ENCODE measurements at places on chromosomes 5 and 9.

DNA sequence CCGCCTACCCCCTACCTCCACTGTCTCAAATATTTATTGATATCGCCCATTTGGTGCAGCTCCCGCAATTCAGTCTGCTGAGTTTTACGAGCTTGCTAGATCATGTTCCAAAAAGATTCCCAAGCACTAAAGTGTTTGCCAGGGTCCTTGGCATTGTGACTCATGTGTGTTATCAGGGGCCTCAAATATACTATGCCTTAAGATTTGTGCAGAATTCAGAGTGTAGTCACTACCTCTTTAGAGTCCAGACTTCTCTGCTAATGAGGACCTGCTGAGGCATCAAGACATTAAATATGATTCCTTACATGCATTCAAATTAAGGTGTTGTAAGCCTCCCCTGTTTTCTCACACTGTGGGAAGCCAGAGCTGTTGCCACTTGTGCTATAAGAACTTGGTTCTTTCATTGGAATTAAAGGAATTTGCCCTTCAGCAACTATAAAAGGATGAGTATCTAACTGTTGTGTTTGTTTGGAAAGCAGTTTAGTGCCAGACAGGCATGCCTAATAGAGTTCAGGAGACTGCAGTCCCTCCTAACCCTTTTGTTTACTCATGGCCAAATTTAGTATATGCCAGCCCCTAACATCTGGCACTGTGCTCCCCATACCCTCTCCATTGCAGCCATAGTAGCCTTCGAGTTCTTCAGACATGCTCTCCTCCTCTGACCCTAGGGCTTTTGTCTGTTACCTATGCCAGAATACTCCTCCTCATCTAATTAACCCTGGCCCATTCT lies 316.4 kb downstream of the NR3C1 start:
- DNase-seq: no peak

DNA sequence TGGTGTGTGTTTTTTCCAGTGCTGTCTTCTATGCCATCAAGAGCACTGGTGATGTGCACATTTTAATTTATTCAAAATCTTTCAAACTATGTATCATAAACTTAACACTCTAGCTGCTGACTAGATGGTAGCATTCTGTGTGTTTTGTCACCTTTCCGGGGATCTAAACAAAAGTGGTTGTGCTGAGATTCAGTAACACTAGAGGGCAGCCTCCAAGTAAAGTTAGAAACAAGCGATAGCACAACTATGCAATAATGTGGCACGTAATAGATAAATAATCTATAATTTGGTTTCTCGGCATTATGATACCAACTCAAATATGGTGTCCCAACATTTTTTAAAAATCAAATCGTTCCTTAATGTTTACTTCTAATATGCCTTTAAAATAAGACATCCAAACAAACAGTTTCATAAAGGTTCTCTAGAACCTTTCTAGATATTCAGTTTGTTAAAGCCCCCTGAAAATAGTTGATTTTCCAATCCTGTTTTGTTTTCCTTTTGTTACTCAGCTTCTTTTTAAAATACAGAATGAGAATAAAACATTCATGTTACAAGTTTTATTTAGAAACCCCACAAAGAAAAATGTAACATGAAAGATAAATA lies 16.9 kb downstream of the SEMA6A start:
- no peak for DNase-seq

GRCh38 chr5:5480481-5481111 lies 58.1 kb downstream of the ICE1 start:
- DNase-seq: no peak

DNA sequence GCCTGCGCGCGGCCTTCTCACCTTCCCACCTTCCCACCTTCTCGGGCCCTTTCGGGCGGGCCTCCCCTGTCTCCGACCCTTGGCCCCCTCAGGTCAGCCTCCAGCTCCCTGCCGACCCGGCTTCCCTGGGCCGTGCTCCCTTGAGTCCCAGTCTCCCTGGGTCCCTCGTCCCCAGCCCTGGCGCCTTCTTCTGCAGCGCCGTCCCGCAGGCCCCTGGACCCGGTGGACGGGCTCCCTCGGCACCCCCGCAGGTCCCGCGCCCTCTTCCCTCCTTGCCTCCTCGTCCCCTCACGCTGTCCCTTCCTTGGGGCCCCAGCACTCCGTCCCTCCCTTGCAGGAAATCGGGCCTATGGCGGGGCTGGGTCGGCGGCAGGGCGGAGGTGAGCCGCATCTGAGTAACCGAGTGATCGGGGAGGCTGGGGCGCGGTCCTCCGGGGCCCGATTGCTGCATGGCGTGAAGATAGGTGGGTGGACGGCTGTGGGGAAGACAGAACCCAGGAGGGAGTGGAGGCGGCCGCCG lies 7.6 kb downstream of the ARPC5L start:
- peak; percentile 32 for DNase-seq

DNA sequence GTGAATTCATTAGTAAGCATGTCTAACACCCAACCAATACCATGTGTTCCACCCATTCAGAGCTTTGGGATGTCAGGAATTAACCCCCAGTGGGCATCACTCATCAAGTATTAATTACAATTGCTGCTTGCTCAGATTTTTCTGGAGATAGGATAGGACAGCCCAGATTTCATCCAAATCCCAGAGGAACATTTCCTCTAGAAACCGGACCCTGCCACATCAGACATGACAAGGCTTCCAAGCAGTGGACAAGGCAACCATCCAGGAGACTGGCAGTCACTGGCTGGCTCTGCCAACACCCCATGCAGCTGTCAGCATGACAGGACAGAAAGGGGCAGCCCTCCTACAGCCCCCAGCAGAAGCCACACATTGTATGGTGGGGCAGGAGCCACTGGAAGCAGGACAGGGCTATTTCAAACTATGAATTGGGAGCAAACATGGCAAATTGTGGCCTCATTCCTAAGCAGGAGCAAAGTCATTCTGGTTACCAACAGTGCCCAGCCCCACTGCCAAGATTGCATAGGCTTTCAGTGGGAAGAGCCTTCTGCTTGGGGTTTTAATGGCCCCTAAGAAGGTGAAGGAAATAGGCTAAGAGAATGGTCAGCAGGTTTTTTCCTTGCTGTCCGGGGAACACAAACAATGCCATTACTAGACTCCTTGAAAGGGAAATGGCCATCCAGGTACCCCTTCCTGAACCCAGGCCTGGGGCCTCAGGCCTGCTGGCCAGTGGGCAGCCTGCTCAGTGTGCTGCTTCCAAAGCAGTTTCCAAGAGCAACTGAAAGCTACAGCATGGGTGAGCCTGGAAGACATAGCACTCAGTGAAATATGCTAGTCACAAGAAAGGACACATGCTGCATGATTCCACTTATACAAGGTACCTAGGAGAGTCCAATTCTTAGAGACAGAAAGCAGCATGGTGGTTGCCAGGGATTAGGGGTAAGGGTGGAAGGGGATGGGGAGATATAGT lies 294.7 kb upstream of the SLC30A5 start:
- no peak for DNase-seq

GRCh38 chr9:13550519-13550918 lies 271.0 kb upstream of the MPDZ start:
- no peak for DNase-seq

- no peak for DNase-seq
These were observed 38.7 kb upstream of the UBAP2 start for GRCh38 chr9:34087370-34087769.

DNA sequence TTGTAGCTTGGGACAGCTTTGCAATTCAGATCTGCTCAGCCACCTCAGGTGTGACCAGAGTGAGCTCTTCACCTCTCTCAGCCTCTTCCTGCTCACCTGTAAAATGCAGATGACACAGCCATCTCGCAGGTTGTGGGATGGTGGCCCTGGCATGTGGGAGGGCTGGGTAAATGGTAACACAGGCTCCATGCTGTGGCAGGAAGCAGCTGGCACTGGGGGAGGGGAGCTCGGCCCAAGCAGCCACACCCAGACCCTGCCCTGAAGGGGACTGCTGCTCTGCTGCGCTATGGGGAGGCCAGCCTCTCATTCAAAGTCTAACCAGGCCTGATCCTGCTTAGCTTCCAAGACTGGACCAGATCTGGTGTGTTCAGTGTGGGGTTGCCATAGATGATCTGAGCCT lies 24.1 kb downstream of the PHF2 start:
- DNase-seq: no peak

GRCh38 chr5:158832096-158832685 lies 267.5 kb downstream of the EBF1 start:
- DNase-seq: no peak

- DNase-seq: no peak
These were observed 25.2 kb downstream of the SKP2 start for GRCh38 chr5:36177154-36177553.

GRCh38 chr5:10085185-10085584 lies 164.5 kb downstream of the ATPSCKMT start:
- DNase-seq: no peak

DNA sequence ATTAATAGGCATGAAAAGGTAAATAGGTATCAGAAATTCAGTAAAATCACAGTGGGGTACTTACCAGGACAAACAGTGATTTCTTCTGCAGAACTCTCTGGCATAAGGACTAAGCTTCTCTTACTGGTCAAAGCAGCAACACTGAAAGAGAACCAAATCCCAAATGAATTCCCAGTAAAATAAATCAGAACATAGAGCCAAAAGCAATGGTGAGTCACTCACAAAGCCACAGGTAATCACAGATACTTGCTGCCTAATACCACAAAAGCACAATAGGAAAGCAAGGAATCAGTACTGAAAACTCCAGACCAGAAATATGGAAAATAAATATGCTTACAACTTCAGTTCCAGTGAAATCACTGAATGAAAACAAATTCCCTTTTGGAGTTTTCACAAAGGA lies 50.7 kb downstream of the UIMC1 start:
- DNase-seq: no peak

DNA sequence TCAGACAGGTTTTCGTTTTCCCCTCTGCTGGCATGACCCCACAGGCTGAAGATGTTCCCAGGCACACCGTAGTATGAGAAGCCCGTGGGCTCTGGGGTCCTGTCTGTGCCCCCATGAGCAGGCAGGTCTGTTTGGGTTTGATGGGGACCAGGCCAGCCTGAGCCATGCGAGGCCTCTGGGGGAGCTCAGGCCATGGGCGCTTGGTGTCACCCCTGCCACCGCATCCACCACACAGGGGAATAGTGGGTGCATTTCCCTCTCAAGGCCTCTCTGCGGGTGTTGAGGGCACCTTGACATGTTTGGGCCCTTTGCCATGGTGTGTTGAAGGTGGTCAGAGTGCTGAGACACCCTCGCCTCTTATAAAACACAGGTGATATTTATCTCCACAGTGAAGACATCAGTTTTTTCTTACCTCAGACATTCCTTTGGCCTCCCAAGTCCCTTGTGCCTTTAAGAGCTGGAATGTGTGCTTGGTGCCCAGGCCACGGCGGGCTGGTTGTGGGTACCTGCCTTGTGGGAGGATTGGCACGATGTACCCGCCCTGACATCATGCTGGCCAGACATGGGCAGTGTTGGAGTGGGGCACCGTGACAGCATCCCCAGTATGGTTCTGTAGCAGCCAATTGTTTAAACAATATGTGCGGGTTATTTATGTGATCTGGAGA lies 68.3 kb downstream of the WNK2 start:
- DNase-seq: no peak

- no peak for DNase-seq
These were observed 55.3 kb downstream of the OR2K2 start for GRCh38 chr9:111274737-111275136.

DNA sequence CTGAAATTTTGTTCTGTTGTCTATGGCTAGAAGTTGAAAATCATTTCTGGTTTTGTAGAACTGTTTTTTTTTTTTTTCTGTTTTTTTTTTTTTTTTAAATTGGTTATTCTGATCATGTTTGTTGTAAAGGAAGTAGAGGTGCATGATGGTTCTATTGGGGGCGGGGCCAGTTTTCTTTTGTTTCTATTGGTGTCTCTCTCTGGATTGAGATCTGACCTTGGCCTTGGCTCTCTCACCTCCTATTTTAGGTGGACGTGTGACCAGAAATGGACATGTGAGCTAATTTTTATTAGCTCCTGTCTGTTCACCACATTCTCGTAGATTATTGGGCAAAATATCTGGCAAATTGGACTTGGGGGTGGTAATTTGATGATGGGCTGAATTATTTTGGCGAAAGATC lies 3.2 kb downstream of the ZNF618 start:
- no peak for DNase-seq

- DNase-seq: no peak
These were observed 49.1 kb upstream of the TEK start for GRCh38 chr9:27059907-27060306.

DNA sequence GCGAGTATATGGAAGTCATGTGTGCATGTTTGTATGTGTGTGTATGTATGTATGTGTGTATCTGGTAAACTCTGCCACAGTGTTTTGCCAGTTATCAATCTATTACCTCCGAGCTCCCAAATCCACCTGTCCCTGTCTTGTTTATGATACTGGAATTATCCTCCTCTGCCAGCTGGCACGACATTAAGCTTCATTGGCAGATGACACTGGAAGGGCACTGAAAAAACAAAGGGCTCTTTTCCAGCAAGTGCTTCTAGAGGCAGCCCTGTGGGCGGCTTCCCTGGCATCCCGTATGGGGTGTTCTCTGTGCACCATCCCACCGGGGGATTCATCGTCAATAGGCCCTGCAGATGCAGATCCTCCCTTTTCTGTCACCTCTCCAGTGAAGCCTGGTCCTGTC lies 221.5 kb downstream of the MSX2 start:
- DNase-seq: no peak

GRCh38 chr9:121783111-121783510 lies 131.7 kb downstream of the DAB2IP start:
- DNase-seq: no peak

DNA sequence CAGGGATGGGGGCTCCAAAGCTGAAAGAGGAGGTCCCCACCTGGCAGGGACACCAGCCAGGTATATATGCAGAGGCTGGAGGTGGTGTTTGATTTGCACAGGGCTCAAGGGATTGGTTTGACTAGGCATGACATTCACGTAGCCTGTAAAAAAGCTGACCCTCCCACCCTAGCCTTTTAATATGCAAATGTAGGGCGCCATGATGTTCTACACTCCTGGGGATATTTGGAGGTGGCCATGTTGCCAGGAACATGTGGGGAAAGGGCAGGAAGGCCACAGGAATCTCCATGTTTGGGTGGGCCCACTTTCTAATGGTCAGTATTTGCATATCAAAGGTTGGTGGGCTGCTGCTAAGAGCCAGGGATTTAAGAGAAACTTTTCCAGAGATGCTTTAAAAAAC lies 12.0 kb upstream of the THG1L start:
- DNase-seq: no peak

DNA sequence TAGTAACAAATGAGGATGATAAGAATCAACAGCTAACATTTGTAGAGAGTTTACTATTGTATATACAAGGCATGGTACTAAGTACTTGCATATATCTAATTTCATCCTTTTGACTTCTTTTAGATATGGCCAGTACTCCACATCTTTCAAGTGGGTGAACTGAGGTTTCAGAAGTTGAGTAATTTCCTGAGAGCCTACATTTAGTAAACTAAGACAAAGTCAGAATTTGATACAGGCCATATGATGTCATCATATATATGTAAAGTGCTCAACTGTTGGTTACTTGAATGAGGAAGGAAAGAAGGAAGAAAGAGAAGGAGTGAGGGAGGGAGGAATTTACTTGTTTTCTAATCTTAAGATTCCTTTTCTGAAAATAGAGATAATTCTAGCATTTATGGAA lies 52.8 kb downstream of the GRIA1 start:
- DNase-seq: no peak

- no peak for DNase-seq
These were observed 323.6 kb downstream of the SEMA5A start for GRCh38 chr5:9222054-9222976.

GRCh38 chr9:78028926-78029325 lies 2.7 kb downstream of the GNAQ start:
- DNase-seq: no peak

GRCh38 chr5:103254921-103255320 lies 3.6 kb upstream of the MACIR start:
- no peak for DNase-seq
